ENCODE measurements at places on chromosomes 4 and X.

DNA sequence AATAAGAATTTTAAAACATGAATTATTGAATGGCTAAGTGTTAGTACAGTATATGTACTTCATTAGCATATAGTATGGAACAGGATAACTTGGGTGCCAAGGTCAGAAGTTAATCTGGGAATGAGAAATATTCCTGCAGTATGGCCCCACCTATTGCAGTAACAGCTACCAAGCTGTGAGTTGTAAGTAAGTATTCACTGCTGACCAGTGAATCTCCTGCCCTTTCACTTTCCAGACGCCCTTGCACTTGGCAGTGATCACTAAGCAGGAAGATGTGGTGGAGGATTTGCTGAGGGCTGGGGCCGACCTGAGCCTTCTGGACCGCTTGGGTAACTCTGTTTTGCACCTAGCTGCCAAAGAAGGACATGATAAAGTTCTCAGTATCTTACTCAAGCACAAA lies 105.1 kb downstream of the NFKB1 start:
- DNase-seq: no peak

DNA sequence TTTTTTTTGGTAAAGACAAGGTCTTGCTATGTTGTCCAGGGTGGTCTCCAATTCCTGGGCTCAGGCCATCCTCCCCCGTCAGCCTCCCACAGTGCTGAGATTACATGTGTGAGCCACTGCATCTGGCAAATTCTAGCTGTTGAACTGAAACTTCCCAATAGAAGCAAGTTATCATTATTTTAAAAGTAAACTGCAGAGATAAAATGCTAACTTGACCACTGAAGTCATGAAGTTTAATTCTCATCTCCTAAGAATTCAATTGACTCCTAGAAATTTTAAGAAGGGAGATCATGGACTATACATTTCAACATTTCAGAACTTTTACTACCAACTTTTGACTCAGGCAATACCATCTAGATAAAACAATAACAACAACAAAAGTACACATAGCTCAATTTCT lies 11.7 kb upstream of the EXOSC9 start:
- DNase-seq: no peak

DNA sequence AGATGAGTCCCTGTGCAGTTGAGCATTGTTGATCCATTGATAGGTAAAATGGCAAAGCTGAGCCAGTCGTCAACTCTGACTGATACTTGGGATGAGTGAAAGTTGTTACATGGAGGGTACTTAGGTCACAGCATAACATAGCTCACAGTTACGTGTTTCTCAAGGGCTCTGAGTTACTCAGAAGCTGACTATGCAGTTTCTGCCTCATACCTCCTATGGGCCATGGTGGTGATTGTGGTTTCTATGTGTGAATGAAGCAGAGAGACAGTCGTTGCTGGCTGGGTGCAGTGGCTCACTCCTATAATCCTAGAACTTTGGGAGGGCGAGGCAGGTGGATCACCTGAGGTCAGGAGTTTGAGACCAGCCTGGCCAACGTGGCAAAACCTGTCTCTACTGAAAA lies 30.8 kb downstream of the FRMPD3 start:
- peak; percentile 3 for DNase-seq

- DNase-seq: no peak
Measured at GRCh38 chrX:16603822-16604221, 46.1 kb upstream of the S100G start.

DNA sequence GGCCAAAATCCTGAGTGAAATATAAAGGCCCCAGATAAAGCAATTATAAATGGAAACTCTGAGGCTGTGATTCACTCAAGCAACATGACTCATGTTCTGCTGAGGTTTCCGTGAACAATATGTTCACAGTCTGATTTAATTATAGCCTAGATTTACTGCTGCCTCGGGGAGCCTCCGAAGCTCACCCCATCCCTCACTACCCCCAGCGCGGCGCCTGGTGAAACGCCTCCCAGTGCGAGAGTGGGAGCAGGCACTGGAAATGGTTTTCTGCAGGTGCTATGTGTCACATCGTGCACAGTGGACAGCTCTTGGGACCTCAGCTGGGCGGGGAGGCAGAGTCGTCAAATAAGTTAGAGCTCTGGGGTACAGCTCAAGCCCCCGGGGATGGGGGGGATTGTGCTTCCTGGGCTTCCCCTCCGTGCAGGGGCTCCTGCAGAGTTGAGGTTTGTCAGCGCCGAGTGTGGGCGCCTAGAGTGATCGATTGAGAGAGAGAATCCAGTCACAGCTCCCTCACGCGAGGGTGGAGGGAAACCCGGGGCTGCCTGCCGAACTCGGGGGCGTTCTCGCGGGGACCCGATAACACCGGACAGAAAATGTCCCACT lies 110.6 kb downstream of the PHKA2 start:
- peak; percentile 62 for DNase-seq

- DNase-seq: no peak
Measured at GRCh38 chrX:72666451-72666850, 47.7 kb downstream of the PHKA1 start.

- DNase-seq: no peak
Measured at GRCh38 chr4:111952688-111953087, 192.6 kb upstream of the FAM241A start.

GRCh38 chr4:57633212-57633859 lies 523.2 kb upstream of the IGFBP7 start:
- no peak for DNase-seq

DNA sequence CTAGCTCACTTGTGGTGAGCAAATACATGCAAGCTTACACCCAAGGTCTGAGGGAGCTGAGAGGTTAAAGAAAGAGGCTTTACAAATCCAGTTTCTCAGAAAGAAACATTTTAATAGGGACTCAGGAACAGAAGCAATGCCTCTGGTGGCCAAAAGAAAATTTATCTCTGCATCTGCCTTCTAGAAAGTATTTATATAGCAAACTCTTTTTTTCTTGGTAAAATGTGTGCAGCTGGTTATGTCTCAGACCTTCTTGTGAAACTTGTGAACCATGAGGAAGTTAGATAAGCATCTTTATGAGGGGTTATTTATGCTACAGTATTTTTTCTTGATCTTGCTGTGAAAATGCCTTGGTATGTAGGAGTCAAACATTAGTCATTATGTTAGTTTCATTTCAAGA lies 48.5 kb upstream of the CYSLTR1 start:
- DNase-seq: peak; percentile 21

GRCh38 chr4:59920416-59920815 lies 1279.7 kb upstream of the ADGRL3 start:
- no peak for DNase-seq

- DNase-seq: peak; percentile 92
Measured at GRCh38 chrX:110086916-110087484, 84.1 kb downstream of the TMEM164 start.
